Thyroid gland (tissue), 4 donors: ENCODE measurements at places on chromosomes 7 and 10. TPM values are rescaled to one million over a fixed set of nuclear protein-coding genes. Genes with fewer than 3 reads are reported as not detected.

- DNase-seq: no peak
Measured at GRCh38 chr7:44269943-44270493, 55.4 kb downstream of the CAMK2B start.

DNA sequence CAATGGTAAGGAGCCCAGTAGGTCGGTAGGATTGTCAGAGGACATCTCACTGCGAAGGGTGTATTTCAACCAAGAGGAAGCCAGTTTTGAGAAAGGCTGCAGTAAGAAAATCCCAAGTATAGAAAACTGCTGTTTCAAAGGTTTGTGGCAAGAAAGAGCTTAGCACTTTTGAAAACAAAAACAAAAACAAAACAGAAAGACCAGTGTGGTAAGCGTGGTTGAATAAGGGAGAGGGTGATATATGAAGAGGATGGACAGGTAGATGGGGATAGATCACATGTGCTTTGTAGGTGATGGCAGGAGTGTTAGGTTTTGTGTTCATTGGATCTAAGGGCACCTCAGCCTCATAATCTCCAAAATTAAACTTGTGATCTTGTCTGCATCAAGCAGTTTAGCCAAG lies 141.6 kb upstream of the WNT16 start:
- DNase-seq: no peak

DNA sequence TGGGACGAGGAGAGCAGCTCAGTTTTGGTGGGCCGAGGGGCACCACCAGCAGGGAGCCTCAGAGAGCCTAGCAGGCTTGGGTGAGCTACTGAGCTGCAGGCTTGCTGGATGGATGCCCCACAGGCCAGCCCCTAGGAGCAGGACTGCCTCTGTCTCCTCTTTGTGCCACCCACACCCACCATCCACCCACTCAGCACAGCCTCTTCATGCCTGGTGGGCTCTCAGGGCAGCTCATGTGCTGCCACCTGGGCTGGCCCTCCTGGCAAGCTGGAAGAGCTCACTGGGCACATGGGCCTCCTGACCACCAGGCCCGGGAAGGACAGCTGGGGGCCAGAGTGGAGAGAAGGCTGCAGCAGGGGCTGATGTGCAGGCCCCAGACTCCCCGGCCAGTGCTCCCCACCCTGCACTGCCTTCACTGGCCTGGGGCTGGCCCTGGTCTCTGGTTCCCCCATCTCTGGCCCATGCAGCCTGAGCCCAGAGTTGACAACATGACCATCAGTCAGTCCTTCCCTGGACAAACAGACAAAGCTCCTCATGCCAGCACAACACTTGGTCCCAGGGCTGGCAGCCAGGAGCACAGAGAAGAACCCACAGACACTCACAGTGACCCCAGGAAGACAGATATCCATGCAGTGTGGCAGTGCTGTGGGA lies 8.2 kb downstream of the RASGEF1A start:
- DNase-seq: no peak

- peak; percentile 55 for DNase-seq
Measured at GRCh38 chr10:78688901-78689583, 379.7 kb upstream of the ZMIZ1 start.

DNA sequence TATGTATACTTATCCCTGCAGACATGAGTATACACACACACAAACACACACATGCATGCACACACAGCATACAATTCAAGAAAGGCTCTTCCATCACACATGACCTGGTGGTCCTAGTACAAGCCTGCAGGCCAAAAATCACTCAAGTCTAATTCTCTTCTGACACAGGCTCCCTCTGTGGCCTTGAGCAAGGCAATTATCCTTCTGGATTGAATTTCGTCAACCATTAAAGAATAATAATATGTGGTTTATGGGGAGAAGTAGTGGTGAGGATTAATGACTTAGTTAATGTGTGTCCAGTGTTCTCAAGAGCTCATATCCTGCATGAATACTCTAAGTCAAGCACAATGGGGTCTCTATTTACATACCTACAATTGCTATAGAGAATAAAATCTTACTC lies 161.8 kb upstream of the KIAA1217 start:
- no peak for DNase-seq

DNA sequence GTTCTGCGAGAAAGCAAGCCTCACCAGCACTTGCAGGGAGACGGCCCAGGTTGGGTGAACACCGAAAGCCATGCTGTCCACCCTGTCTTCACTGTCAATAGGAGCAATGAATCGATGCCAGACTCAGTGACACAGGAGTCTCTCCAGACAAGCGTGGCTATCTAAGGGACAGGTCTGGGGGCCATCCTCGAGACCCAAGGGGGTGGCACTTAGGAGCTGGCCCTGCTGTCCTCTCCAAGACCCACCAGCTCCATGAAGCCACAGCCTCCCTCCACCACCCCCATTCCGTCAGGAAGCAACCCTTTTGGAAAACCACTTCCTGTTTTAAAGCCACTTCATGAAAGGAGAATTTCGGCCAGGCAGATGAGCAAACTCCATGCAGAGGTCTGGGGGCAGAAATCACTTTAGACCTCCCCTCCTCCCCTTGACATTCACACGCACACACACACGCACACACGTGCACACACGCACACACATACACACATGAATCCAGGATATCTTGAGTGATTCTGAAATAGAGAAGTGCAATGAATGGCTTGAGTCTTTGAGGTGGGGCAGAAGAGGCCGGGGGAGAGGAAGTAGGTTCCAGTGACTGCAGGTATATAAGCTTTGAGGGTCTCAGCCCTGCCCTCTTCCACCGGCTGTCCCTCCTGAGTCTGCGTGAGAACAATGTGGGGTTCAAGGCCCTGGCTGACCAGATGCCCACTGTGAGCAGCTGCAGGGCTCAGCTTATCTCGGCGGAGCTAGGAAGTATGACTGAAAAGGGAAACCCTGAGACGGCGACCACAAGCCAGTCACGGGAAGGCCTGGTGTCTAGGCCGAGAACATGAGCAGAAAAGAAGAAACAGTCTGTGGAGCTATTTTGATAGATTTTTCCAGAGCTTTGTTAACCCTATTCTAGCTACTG lies 25.0 kb downstream of the RGS10 start:
- DNase-seq: no peak

DNA sequence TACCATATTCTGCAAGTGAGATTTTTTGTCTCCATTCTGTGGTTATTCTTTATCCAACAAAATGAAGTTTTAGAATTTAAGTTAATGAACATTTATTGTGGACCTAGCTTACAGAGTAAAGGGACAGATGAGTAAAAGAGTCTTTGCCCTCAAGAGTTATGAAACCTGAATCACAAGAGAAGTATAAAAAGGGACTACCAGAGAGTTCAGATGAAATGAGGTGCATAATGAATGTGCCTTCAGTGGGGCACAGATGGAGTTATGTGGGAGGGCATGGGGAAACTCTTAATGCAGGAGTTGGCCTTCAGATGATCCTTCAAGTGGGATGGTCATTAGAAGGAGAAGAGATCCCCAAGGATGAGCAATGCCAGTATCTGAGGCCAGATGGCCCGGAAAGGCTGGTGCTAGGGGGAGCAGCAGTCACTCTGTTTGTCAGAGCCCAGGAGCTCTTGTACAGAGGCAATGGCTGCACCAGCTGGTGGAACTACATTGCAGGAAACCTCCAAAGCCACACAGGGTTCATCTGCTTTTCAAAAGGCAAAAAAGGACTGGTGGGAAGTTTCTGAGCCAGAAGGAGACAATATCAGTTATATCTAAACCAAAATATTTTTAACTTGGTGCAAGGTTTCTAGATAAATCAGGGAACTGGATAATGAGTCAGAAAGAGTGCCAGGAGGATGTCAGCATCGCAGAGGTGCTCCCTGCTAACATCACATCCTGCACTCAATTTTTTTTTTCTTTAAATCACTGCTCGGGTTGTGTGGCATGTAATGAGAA lies 162.0 kb downstream of the KLF6 start:
- no peak for DNase-seq

- DNase-seq: no peak
Measured at GRCh38 chr7:36217211-36217960, 64.3 kb downstream of the EEPD1 start.

DNA sequence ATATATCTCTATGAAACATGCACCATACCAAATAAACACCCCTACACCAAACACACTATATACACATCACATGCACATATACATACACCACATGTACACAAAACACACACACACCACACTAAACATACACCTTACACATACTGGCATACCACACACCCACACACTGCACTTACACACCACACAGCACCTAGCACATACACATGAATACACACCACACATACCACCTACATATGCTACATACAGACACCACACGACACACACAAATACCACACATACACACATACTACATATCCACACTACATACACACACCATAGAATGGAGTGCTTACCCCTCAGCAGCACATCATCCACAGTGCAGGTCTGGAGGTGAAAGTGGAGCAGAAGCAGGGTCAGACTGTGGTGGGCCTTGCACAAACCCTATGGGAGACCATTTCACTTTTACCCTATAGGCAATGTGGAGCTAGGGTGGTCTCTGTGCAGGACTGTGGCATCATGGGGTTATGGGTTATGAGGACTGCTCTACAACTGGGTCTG lies 64.6 kb downstream of the WDFY4 start:
- no peak for DNase-seq

DNA sequence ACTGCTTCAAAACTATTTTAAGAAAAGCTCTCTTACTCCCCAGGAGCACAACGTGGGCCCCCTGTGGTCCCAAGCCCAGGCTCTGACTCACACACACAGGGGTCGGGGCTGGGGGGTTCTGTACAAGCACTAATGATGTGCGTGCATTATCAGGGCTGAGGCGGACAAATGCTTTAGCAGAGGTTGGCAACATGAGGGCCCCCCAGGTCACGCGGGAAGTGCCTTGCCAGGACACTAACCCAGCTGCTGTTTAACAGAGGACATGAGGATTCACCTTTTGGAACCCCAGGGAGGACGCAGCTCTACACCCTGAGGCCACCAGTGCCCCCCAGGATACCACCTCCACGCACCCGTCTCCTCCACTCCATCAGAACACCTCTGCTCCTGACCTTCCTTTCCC lies 342.8 kb downstream of the DNAJB6 start:
- no peak for DNase-seq

DNA sequence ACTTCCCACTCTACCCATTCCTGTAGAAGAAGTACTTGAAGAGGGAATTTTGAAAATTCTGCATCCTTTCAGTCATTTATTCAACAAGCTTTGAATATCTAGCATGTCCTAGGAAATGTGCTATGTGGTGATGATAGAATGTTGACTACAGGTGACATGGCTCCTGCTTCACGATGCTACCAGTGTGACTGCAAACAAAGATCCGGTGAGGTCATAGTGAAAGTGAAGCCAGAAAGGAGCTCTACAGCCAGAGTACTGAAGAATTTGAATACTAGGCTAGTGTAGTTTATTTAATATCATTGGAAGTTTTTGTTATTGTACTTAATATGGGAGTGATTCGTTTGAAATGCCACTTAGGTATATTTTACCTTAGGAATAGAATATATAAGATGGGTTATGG lies 348.1 kb downstream of the TFEC start:
- no peak for DNase-seq

GRCh38 chr7:25864511-25864910 lies 287.5 kb upstream of the NFE2L3 start:
- DNase-seq: no peak

DNA sequence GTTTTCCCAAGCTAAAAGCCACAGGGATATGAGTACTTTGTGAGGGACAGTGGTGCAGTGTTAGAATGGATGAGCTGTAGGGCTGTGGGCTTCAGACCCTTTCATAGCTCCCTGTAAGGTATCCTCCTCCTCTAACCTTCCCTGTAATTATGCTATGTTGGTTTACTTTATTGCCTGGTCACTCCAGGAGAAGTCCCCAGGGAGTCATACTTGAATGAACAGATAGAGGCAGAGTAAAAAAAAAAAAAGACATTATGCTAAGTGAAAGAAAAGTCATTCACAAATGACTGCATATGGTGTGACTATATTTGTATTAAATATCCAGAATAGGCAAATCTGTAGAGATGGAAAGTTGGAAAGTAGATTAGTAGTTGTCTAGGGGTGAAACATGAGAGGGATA lies 434.4 kb downstream of the AUTS2 start:
- DNase-seq: no peak

DNA sequence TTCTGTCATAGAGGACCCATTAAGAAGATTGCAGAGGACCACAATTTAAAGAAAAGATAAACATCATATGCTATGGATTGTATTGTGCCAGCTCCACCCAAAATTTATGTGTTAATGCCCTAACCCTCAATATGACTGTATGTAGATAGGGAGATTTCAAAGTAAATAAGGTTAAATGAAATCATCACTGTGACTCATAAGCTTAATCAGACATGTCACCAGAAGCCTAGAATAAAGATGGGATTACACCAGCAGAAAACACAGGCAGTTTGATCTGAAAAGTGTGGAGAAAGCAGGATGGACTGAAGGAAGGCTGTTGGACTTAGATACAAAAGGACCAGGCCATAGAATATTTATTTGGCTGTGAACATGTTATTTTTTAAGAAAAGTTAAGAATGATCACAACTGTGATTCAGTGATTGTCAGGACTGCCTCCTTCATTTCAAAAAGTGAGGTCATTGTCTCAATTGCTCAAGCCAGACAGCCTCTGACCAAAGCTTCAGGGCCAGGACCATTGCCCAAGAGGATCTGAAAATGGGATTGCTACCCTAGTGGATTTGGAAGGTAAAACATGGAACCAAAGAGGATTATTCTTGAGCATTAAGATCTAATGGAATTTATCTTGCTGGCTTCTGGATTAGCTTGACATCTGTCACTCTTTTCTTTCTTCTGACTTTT lies 270.8 kb upstream of the POM121L12 start:
- DNase-seq: no peak

- DNase-seq: no peak
Measured at GRCh38 chr10:123848564-123849457, 42.8 kb downstream of the CPXM2 start.

DNA sequence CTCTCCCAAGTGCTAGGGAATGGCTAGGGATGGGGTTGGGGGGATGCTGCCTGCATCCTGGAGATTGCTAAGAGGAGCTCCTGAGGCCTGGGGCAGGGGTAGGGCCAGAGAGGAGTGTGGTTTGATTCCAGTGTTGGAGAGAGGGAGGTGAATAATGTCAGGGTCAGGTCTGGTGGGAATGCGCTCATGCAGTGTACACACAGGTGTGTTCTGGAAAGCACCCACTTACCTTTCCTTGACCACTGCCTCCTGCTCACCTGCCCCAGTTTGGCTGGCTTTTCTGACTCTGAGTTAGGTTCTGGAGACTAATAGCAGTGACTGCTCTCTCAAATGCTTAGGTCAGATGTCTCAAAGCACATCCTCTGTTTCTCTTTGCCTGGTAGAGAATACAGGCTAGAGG lies 135.4 kb upstream of the BMPER start:
- DNase-seq: no peak

DNA sequence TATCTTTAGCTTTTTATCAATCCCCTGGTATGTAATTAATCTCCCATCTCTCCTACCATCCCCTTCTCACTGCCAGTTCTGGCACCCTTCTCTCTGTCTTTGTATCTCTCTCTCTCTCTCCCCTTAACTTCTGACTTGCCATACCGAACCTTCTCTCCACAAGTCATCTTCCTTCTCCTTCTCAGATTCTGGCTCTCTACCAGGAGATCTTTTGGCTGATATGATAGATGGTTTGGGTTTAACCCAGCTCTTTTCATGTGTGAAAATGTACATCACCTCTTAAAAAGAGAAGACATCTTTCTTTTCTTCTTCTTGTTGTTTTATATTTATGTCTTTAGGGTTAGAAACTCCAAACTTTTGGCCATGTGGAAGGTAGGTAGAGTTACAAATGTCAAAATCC lies 196.7 kb downstream of the HGF start:
- DNase-seq: no peak

SEMA3D gene
- total RNA-seq: 65.8 TPM

MLXIPL gene
- 9.7 TPM for total RNA-seq

GNAI1 gene
- 32.1 TPM for total RNA-seq

NOS3 gene
- 6.7 TPM for total RNA-seq

ITPRID1 gene
- total RNA-seq: not detected

AKR1C4 gene
- not detected for total RNA-seq

AKR1C8 gene
- not detected for total RNA-seq

C10orf90 gene
- 1.4 TPM for total RNA-seq

MDH2 gene
- 113 TPM for total RNA-seq

CLRN3 gene
- total RNA-seq: not detected
